ENCODE measurements at places on chromosomes 1 and 21.
A peak's percentile ranks its signal among the peaks of the same experiment; 100 is the strongest.

- DNase-seq: no peak
Measured at GRCh38 chr1:44810101-44810761, 1.9 kb downstream of the BTBD19 start.

- DNase-seq: no peak
Measured at GRCh38 chr1:164982545-164982944, 374.0 kb downstream of the LMX1A start.

DNA sequence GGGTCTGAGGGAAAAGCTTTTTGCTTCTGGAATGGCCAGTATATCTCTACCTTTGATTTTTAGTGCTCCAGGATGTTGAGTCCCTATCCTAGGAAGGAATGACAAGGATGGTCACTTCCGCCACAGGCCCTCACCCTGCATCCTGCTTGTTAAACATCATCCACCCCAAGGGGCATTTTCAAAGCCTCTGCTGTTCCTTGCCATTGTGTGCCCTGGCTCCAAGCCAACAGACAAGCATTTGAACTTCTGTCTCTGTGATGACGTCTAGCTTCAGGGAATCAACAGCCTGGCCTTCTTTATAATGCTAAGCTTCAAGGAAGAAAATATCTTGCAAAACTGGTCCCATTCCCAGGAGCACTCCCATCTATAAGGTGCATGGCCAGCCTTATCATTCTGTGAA is 12.3 kb upstream of the JAM2 start:
- no peak for DNase-seq

GRCh38 chr1:107993920-107994319 is 28.9 kb upstream of the VAV3 start:
- DNase-seq: no peak

DNA sequence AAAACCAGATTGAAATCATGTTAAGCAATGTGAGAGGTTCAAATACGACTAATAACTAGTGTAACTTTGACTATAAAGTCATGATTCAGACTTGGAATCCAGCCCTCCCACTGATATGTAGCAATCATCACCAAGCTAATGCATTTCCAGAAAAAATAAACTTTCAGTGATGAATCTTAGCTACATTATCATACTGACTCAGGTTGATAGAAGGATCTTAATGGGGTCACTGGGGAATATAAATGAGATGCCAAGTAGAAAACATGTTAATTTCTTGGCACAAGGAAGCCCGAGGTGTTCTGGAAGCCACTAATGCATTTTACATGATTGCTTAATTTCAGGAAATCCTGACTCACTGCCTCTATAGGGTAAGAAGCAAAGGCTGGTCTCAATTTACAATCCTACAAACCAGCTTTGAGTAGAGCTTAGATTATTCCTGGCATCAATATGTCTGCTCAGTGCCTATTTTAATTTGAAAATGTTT is 67.7 kb downstream of the SELENOF start:
- no peak for DNase-seq

GRCh38 chr1:182122256-182122912 is 60.9 kb upstream of the ZNF648 start:
- no peak for DNase-seq

- DNase-seq: no peak
Measured at GRCh38 chr1:11352058-11352715, 79.2 kb downstream of the UBIAD1 start.

DNA sequence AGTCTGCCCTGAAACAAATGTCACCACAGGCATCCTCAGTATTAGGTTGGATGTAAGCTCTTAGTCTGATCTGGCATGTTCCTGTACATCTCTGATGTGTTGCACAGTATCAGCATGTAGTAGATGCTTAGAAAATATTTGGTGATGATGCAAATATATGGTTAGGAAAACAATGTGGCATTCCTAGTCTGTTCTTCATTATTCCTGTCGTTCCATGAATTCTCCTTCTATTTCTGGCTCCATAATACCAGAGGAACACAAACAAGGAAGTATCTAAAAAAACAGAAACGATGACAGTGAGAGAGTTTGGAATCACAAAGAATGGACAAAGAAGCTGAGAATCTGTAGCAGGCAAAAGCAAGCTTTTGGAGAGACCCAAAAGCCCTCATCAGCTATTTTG is 236.6 kb downstream of the HHAT start:
- no peak for DNase-seq

- DNase-seq: no peak
Measured at GRCh38 chr1:64921771-64922170, 44.6 kb downstream of the JAK1 start.

DNA sequence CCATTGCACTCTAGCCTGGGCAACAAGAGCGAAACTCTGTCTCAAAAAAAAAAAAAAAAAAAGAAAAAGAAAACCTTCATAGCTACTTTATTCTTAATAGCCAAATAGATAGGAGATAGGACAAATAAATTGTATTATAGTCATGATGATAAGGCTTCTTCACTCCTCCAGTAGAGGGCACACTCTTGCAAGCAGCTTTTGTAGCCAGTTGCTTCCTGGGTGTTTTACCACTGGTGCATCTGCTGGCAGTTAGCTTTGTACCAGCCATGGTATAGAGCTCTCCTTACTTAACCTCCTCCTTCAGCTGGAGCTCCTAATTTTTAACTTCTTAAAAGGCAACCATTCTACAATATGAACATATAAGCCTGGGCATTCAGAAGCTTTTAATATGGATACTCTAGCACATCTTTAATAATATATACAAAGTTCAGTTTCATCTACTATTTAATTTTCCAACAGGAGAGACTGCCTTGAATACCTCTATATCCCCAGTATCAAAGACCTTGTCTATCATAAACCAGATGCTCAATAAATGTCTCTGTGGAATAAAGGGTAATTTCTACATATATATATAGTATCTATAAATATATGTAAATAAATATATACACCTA is 35.8 kb downstream of the EVI5 start:
- DNase-seq: peak; percentile 51

DNA sequence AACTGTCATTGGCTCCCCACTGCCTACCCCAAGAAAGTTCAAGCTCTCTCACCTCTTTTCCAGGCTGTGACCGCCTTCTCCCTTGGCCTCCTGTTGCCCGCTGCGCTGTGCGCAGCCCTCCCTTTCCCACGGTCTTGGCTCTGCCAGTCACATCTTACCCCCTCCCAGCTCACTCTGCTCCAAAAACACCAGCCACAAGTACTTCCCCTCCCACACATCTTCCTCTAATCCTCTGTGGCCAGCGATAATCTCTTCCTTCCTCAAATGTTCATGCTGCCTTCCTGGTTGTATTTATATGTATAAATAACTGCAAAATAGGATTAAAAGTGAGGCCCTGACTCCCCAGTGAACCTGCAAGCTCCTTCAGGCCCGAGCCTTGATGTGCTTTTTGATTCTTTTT is 81.8 kb downstream of the AJAP1 start:
- no peak for DNase-seq

DNA sequence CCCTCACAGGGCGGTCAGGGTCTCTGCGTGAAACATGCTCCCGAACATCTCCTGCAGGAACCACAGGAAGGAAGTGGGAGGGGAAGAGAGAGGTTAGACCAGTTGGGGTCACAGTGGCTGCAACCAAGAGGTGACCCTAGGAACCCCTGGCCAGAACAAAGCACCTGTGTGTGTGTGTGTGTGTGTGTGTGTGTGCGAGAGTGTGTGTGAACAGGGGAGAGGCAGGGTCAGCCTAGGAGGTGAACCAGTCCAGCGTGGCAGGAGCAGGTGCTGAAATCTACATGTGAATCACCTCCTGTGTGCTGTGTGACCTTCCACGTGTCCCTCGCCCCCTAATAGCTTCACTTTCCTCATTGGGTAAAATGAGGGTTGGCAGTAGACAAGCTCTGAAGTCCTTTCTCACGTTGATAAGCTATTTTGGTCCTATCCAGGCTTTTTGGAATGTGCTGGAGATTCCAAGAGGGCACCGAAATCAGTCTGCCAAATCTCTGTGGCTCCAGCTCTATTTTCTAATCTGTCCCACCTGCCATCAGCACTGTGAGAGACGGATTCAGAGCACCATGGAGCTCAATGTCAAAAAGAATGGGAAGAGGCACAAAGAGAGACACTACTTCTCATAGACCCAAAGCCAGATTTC is 27.8 kb downstream of the SLC26A9 start:
- DNase-seq: no peak

- DNase-seq: peak; percentile 89
Measured at GRCh38 chr1:241998412-241998921, 431 bp downstream of the MAP1LC3C start.

DNA sequence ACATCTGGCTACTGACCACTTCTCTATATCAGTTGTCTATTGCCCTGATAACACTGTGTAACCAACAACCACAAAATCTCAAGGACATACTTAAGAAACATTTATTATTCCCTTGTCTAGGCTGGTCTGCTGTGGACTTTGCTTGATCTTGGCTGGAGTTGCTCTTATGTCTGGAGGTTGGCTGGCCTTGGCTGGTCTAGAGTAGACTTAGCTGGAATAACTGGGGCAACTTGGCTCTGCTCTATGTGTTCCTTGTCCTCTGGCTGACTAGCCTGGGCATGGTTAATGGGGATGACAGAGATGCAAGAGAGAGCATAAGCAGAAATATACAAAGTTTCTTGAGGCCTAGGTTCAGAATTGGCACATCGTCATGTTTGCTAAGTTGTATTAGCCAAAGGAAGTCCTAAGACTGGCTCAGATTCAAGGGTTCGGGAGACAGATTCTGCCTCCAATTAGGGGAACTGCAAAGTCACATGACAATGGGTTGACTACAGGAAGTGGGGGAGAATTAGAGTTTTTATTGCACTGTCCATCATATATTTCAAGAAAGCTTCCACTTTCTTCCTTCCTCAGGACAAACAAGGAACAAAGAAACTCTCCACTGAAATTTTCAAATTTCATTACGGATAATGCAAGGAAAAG is 61.4 kb upstream of the HMCN1 start:
- no peak for DNase-seq

- no peak for DNase-seq
Measured at GRCh38 chr1:1143636-1144035, 27.7 kb upstream of the C1orf159 start.

- DNase-seq: no peak
Measured at GRCh38 chr21:42406201-42406621, 2.5 kb downstream of the UBASH3A start.

GRCh38 chr1:88736633-88737248 is 52.7 kb downstream of the PKN2 start:
- peak; percentile 23 for DNase-seq

- DNase-seq: no peak
Measured at GRCh38 chr1:202279806-202280205, 61.9 kb downstream of the UBE2T start.

DNA sequence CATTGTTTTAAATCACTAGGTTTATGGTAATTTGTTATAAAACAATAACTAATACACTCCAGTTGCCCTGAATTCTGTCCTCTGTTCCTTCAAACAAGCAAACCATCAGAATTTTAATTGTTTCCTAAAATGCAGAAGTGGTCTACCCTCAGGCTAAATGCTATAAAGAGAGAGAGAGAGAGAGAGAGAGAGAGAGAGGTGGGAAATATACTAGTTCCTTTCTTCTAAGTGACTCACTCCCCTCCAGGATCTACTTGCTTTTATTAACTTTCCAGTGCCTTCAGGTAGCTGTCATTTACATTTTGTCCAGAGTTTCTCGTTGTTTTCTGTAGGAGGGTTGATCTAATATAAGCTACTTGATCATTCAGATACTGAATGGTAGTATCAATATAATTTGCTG is 26.4 kb downstream of the LRRC53 start:
- no peak for DNase-seq

- DNase-seq: no peak
Measured at GRCh38 chr21:31873275-31873695, 465 bp downstream of the HUNK start.

DNA sequence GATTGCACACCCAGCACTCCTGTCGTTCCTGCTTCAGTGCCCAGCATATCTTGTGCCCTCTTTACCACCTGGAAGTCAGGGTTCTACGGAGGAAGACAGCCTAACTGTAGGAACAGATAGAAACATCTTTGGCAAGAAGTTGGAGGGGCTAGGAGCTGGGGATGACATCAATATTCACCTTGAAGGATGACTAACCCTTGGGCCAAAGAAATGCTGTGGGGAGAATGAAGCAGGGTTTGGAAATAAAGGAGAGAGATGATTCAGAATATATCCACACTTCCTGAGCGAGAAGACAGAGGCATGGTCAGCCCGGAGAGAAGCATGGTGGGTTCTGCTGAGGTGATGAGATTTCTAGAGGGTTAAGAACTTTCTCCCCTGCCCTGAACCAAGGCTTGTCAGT is 4.6 kb upstream of the NKAIN1 start:
- no peak for DNase-seq

DNA sequence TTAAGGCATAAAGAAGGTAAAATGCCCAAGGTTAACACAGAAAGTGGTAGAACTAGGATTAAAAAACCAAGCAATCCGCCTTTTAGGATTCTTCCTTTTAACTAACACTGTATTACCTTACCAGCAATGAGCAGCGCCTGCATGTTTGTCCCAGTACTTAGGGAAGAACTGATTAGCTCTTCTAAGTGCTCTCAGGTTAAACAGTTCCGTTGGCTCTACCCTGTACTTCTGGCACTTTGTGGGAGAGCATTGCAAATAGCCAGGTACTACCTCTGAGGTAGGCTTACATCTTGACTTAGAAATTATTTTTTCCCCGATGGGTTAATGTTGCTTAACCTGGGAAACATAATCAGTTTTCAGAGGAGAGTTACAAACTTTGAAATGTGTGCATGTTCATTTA is 21.5 kb downstream of the DHX9 start:
- DNase-seq: no peak

- DNase-seq: no peak
Measured at GRCh38 chr1:89900791-89901708, 80.2 kb downstream of the LRRC8D start.
